Breast epithelium (tissue), 4 donors: ENCODE measurements at places on chromosomes 2 and 18.

DNA sequence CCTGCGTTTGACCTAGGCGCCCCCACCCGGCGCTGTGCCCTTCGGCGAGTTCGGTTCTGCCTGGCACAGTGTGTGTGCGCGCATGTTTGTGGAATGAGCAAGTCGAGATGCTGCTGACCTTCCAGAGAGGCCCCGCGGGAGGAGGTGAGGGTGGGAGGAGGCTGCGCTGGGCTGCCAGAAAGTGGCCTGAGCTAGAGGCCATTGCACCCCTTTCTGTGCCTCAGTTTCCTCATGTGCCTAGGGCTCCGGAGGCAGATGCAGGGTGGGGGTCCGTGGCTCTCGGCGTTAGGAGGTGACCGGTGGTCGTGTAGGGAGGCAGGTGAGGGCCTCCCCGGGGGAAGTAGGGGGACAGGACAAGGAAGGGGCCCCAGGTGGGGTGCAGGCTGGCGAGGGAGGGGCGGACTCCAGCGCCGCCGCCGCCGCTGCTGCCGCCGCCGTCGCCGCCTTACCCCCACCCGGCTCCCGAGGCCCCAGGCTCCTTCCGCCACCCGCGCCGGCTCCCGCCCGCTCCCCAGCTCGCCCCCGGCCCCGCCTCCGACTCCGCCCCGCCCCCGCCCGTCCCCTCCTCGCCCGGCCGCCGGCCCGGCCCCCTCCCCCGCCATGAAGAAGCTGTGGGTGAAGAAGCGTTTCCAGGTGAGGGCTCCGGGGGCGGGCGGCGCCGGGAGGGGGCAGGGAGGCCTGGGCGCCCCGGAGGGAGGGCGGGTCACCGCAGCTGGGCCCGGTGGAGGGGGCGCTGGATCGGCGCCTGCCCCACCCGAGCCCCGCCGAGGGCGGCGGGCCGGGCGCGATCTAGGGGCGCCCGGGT lies 7.0 kb downstream of the SPEG start:
- peak overlapping the region; percentile 89 for H3K4me3 ChIP-seq
- no peaks in the 10 kb centered on the region for H3K36me3 ChIP-seq
- DNase-seq = no peak
- H3K27me3 ChIP-seq = no peaks in the 10 kb centered on the region

DNA sequence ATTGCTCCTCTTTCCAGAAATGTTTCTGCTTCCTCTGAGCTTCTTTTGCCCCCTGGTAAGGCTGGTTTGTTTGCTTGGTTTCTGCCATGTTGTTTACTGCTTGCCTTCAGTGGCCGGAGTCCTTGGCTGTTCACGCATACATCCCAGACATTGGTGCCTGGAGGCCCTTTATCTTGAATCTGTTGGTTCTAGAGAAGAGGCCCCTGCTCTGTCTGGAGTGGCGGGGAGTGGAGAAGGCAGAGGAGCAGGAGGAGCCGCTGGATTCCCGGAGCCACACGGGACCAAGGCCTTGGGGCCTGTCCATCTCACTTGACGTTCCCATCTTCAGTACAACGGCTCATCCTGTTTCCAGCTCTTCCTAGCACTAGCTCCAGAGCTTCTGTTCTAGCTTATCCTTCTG lies 77.2 kb upstream of the PXDN start:
- no peak overlapping the region for H3K4me3 ChIP-seq
- DNase-seq = no peak

DNA sequence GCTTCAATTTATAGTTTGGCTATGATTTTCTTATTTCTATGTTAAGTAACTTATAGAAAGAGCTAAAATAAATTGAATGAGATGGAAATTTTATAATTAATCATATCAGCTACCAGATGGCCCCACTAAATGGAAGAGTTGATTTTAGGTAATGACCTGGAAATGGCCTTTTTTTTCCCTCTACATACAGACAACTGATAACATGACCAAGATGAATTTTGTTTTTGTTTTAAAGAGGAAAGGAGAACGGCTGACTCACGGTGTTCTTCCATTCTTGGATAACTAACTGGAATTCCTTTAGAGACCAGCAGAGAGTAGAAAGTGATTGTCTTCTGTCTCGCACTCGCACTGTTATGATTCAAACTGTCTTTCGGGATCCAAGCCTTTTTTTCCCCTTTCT lies 91.0 kb downstream of the TMEM185B start:
- H3K27me3 ChIP-seq = no peaks in the 10 kb centered on the region
- DNase-seq = no peak
- no peaks in the 10 kb centered on the region for H3K36me3 ChIP-seq
- H3K4me3 ChIP-seq = no peak overlapping the region

DNA sequence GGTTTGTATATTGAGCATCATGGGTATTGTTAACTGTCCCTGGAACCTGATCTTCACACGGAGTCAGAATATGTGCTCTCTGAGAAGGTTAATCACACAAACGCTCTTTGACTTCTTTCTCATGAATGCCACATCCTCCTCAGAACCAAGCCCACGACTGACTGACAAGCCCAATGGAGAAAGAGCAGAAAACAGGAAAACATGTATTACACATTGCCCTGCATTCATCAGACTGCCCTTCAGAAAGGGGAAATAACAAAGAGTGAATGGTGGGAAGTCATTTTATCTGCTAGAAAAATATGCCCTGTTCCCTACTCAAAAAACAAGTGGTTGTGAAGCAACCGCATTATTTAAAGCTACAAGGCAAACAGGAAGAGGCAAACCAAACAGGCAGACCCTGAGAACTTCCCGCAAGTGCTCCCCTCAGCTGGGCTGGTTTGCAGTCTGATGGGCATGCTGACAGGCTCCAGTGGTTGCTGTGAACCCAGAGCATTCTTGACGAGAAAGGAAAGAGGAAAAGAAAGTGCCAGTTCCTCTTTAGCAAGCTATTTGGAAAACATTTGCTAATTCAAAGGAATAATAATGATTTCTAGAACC lies 172.9 kb upstream of the SETBP1 start:
- H3K36me3 ChIP-seq = no peaks in the 10 kb centered on the region
- H3K27me3 ChIP-seq = no peaks in the 10 kb centered on the region
- no peak overlapping the region for H3K4me3 ChIP-seq
- no peak for DNase-seq

DNA sequence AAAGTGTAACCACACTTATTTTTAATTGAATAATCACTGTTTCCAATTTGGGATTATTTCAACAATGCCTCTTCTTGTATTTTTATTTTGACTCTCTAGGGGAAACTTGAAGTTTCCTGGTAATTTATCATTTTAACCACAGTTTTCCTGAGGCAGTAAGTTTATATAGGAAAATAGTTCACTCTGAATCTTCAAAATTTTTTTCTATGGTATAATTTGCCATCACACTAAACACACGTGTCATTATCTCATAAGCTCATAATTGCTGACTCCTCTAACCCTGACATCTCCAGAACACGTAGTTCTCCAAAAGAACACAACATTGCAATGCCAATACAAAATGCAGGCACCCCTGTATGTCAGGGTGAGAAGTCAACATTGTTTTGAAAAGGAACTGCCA lies 102.2 kb upstream of the FZD7 start:
- no peaks in the 10 kb centered on the region for H3K4me1 ChIP-seq
- no peak for DNase-seq
- peak overlapping the region; percentile 63 for H3K27ac ChIP-seq
- no peaks in the 10 kb centered on the region for H3K27me3 ChIP-seq
